ENCODE measurements at places on chromosomes 13 and 19. TPM values are rescaled to one million over a fixed set of nuclear protein-coding genes. Genes with fewer than 3 reads are reported as not detected.

GRCh38 chr13:62375653-62376052, 960.0 kb upstream of the PCDH20 start:
- no peaks in the 10 kb centered on the region for H3K27me3 ChIP-seq
- H3K36me3 ChIP-seq, result no peaks in the 10 kb centered on the region
- DNase-seq, result no peak
- no peaks in the 10 kb centered on the region for H3K4me1 ChIP-seq
- H3K27ac ChIP-seq, result no peak overlapping the region

- peaks cover 79% of the 10 kb centered on the region for H3K4me1 ChIP-seq
- no peaks in the 10 kb centered on the region for H3K27me3 ChIP-seq
Measured at GRCh38 chr13:40590112-40590862, 76.2 kb downstream of the FOXO1 start.

- H3K4me3 ChIP-seq, result no peak overlapping the region
- no peaks in the 10 kb centered on the region for H3K36me3 ChIP-seq
- H3K27me3 ChIP-seq, result peaks cover 6% of the 10 kb centered on the region
- no peak overlapping the region for H3K27ac ChIP-seq
- no peaks in the 10 kb centered on the region for H3K4me1 ChIP-seq
- no peak for DNase-seq
Measured at GRCh38 chr19:35291259-35291658, 702 bp upstream of the MAG start.

DNA sequence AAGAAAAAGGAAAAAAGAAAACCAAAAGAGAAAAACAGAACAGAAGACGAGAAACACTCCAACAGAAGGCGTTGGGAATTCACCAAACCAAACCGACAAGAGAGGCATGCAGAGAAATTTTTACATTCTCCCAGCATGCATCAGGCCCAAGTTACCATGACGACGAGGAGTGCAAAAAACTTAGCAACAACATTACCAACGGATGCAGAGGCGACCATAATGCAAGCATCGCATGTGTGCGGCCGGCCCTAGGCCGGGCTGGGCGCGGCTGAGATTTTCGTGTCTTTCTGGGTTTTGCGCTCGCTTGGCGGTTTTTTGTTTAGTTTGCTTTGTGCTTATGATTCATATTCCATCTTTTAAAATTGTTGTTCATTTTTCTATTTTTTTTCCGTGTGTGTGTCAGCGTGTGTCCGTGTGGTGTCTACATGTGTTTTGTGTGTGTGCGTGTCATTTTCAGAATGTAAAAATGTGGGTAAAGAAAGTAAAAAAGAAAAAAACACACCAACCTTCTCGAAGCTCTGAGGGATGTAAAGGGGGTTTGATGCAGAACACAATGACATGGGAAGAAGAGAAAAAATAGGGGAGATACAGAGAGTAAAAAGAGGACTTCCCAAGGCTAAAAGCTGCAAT, 84.9 kb downstream of the PTPRS start:
- no peaks in the 10 kb centered on the region for H3K4me1 ChIP-seq
- no peak for DNase-seq
- H3K27ac ChIP-seq, result no peak overlapping the region

DNA sequence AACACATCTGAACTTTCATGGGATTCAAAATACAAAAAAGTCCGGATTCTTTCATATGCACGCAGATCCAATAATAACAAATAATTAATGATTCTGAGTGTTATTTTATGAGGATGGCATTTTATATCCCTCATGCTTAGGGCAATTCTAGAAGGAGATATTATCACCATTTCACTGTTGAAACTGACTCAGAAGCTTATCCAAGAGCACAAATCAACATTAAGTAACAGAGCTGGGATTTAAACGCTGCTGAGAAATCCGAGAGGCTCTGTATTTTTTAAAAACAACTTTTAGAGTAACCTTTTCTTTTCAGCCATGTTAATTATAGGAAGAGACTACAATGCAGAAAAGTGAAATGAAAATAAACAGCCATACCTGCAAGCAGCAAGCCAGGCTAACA, 30.3 kb downstream of the ATP7B start:
- DNase-seq, result no peak
- no peak overlapping the region for H3K27ac ChIP-seq
- no peak overlapping the region for H3K4me3 ChIP-seq

The SCEL gene
- total RNA-seq, result not detected

DNA sequence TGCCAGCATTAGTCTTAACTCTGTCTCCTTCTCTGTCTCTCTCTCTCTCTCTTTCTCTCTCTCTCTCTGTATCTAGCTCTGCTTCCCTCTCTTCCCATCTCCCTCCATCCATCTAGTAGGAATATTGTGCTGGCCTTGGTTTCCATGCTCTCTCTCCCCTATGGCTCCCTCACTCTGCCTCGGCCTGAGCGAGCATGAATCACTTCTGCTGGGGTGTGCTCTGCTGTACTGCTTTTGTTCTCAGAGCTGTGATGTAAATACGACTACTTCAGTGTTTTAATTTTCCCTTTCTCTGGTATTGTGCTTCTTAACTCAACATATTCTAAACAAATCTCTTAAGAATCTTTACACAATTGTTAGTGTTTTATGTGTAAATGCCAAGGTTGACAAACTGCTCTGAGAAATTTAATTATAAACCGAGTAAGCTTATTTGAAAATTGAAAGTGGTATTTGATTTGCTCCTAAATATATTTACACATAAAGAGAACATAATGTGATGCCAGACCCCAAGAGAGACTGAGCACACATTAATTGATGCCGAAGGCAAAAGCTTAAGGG, 211.5 kb upstream of the KL start:
- no peaks in the 10 kb centered on the region for H3K27me3 ChIP-seq
- H3K36me3 ChIP-seq, result no peaks in the 10 kb centered on the region
- no peaks in the 10 kb centered on the region for H3K4me1 ChIP-seq
- H3K27ac ChIP-seq, result no peak overlapping the region
- no peak for DNase-seq

GRCh38 chr19:37977992-37978391, 71.0 kb downstream of the SIPA1L3 start:
- no peak overlapping the region for H3K27ac ChIP-seq
- H3K4me3 ChIP-seq, result no peak overlapping the region
- no peaks in the 10 kb centered on the region for H3K4me1 ChIP-seq
- DNase-seq, result no peak

GRCh38 chr19:35379992-35380391, 9.1 kb downstream of the GPR42 start:
- no peak for DNase-seq
- no peaks in the 10 kb centered on the region for H3K36me3 ChIP-seq
- no peaks in the 10 kb centered on the region for H3K27me3 ChIP-seq
- no peaks in the 10 kb centered on the region for H3K4me1 ChIP-seq
- peak overlapping the region; percentile 10 for H3K27ac ChIP-seq

DNA sequence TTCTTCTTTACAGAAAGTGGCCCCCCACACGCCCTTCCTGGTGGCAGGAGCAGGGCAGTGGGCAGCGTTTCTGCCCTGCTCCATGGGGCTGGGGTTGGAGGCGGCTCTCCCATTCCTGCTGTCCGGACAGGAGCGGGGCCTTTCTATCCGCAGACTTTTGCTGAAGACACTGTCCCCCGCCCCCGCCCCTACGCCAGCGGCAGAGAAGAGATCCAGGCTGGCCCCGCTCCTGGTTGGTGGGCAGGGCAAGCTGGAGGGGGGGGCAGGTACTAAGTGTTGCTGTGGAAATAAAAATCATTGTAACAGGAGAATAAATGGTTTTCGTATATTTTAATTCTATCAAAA, 81.7 kb downstream of the ZNF429 start:
- DNase-seq, result no peak
- H3K4me3 ChIP-seq, result peak overlapping the region; percentile 94
- peak overlapping the region; percentile 79 for H3K27ac ChIP-seq
- H3K36me3 ChIP-seq, result no peaks in the 10 kb centered on the region
- no peaks in the 10 kb centered on the region for H3K4me1 ChIP-seq

The OVOL3 gene
- not detected for total RNA-seq

The MCF2L gene
- 50.4 TPM for total RNA-seq
